ENCODE measurements at places on chromosomes 2 and 18. TPM values are rescaled to one million over a fixed set of nuclear protein-coding genes. Genes with fewer than 3 reads are reported as not detected.

GRCh38 chr2:156333951-156334495 is 1.5 kb upstream of the NR4A2 start:
- DNase-seq = no peak

DNA sequence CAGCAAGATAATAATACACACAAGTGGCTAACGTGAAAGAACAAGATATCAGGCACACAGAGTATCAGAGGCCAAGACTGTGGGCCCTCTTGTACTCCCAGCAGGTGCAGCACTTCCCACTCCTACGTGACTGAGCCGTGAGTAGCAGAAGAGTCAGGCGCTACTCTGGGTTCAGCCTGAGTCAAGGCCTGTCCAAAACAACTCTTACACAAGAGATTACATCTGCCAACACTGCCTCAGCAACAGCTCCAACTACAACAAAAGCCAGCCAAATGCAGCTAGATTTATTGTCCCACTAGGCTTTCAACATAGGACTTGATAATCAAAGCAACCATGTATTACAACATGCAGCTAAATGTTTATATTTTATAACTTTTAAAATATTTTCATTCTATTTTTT is 56.2 kb downstream of the ITSN2 start:
- DNase-seq = no peak

DNA sequence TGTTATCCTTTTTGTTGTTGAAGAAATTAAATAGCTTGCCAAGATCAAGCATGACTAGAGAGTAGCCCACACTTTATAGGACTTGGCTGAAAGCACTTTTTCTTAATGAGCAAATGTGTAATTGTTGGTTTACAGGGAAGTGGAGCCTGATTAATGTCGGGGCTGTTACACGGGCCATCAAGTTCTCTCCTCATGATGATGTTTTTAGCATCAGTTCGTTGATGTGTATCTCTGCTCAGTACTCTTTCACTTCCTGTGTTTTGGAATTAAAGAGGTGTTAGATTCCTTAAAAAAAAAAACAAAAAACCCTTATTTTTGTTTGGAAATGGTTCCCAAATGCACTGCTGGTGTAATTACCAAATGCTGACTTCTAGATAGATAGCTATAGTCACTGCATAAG is 114.2 kb downstream of the PTPRM start:
- DNase-seq = no peak

GRCh38 chr2:224312741-224313140 is 89.2 kb downstream of the FAM124B start:
- DNase-seq = no peak

DNA sequence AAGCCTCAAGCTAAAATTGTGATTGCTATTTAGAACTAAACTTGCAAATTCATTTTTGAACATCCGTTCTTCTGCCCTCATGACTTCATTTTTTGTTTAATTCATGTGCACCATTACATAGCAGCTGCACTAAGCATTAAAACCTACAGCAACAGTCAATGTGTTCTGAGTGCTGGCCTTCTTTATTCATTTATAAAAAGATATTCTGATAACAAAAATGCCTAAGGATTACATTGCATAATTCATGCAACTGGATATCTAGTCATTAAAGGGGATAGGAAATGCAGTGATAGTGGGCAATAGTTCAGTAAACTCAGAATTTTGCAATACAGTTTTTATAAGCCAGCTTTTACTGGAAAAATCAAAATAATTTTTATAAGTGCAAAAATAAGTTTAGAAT is 294.4 kb upstream of the EPC2 start:
- DNase-seq = no peak

GRCh38 chr2:238925816-238926521 is 78.1 kb downstream of the TWIST2 start:
- DNase-seq = no peak

DNA sequence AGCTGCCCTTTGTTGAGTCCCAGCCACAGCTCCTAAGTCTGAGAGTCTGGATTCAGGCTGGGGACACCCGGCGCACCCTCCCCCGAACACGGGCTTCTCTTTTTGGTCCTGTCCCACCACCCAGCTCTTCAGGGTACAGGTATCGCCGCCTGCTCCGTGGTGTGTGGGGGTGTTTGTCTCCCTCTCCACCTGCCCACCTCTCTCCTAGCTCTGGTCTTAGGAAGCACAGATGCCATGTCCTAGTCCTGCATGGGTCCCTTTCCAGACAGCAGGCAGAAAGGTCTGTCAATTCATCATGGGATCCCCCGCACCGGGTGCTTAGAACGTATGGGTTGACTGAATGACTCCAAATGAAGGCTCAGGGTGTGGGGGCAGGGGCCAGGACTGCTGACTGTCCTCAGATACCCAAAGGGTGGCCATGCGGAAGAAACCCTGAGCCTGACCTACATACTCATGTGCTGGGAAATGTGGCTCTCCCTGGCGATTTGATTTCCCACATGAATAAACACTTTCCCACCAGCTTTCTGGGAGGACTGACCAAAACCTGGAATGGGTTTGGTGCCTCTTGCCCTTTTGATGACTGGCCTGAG is 156.8 kb downstream of the CELF4 start:
- DNase-seq = no peak

- no peak for DNase-seq
Measured at GRCh38 chr18:78786776-78787175, 192.8 kb upstream of the SALL3 start.

The CERKL gene
- polyA plus RNA-seq = 2.2 TPM

The IL36RN gene
- not detected for polyA plus RNA-seq

The ATP6V1C2 gene
- 0.75 TPM for polyA plus RNA-seq

The PRLH gene
- not detected for polyA plus RNA-seq

The TPRKB gene
- 31.6 TPM for polyA plus RNA-seq

The MYCN gene
- polyA plus RNA-seq = 12.0 TPM
